Stimulated activated CD4-positive, alpha-beta T cell treated with anti-CD3 and anti-CD28 coated beads, Interleukin-15, amount 100 ng/mL, for 1 hour (primary cell): ENCODE measurements at places on chromosomes 2 and 18.

DNA sequence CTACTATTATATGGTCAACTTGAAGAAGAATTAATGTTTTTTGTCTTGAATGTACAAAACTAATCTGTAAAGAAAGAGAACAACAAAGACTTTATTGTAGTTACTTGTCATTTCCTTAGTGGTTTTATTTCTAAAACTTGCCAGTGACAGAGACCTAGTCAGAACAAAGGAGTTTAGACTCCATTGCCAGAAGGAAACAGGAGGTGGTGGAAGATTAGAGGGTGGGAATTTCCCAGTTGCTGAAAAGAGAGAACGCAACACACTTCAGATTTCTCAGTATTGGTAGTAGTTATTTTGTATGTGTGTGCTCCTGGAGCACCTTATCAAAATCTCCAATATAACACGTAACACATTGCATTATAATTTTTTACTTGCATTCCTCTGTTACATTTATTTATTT is 81.4 kb downstream of the CDCA7 start:
- DNase-seq, result no peak

DNA sequence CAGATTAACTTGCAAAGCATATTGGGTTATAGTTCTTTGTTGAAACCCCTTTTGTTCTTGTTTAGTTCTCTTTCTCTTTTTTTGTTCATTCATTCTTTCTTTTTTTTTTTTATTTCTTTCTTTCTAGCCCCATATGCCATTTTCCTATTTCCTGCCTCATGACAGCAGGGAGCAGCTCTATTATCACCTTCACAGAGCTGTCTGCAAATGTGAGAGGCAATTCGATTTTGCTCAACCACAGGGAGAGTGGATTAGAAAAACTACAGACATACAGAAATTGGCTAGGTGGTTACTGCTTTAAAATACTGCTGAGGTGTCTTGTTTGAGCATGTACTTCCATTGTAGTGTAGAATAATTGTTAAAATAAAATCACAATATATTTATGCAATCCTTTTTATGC is 44.2 kb upstream of the TBR1 start:
- no peak for DNase-seq

- no peak for DNase-seq
These were observed 81.3 kb downstream of the LIMS1 start for GRCh38 chr2:108615480-108616090.

GRCh38 chr2:12162269-12163247 is 416.1 kb downstream of the LPIN1 start:
- DNase-seq, result no peak

GRCh38 chr2:73292316-73292905 is 937 bp downstream of the EGR4 start:
- no peak for DNase-seq

GRCh38 chr2:174680221-174680620 is 82.6 kb upstream of the WIPF1 start:
- DNase-seq, result no peak

GRCh38 chr2:10038716-10039115 is 4.6 kb upstream of the KLF11 start:
- no peak for DNase-seq

DNA sequence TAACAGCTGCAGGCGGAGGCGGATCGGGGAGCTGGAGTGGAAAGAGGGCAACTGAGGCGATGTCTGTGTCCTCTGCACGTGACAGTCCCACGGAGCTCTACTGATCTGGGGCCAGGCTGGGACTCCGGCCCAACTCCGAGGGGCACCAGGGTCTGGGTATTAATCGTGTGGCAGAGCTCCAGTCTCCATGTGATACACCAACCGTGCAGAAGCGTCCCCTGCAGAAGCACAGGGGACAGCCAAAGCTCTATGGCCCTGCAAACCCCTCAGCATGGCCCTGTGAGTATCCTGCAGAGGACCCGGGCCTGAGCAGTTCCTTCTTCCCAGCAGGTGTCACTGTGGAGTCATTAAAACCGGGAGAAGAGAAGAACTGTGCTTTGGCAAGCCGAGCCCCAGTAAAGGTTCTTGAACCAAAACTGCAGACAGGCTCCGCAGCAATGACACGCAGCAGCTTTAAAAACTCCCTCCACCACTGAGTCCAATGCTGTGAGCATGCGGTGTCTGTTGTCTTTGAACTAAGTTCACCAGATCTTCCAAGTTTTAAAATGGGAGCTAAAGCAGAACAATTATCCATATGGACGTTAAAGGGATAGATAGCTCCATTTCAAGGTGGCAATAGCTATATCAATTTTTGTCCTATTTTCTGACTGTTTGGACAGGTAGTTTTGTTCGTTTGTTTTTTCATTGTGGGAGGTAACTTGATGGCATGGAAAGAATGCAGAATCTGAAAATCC is 79.4 kb downstream of the TMEM182 start:
- no peak for DNase-seq
